Stimulated activated CD8-positive, alpha-beta memory T cell treated with anti-CD3 and anti-CD28 coated beads, Interleukin-7, amount 100 ng/mL, for 1 hour (primary cell): ENCODE measurements at places on chromosomes 6 and 20.

DNA sequence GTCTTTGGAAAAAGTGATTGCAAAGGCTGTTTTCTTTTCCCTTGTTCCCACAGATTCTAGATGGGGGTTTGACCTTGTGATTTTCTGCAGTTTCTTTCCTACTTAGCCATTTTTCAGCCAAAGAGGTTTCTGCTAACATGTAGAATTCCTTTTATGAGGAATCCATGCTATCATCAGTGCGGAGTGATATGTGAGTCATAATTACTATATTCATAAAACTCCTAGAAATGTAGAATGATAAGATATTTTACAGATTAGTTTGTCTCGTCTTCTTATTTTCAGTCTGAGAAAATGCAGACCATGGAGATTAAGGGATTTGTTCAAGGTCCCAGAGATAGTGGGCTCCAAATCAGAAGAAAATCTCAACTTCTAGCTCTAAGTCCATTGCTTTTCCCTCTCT lies 98.6 kb downstream of the KCNQ5 start:
- DNase-seq: no peak

DNA sequence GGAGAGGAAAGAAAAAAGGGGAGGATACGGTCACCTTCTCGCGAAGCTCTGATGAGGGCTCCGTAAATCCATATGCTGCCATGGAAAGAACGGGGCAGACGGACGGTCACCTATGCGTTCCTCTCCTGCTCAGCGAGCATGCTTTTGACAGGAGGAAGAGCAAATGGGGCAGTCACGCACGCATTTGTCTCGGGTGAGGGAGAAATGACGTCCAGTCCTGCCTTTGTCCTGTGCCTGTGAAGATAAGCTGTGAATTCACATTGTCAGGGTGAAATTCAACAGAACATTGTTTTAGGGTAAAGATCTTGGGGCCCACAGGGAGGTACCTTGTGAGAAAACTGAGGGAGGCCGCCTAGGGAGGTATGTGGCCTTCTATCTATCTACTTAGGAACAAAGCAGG lies 83.8 kb downstream of the IRF4 start:
- no peak for DNase-seq

DNA sequence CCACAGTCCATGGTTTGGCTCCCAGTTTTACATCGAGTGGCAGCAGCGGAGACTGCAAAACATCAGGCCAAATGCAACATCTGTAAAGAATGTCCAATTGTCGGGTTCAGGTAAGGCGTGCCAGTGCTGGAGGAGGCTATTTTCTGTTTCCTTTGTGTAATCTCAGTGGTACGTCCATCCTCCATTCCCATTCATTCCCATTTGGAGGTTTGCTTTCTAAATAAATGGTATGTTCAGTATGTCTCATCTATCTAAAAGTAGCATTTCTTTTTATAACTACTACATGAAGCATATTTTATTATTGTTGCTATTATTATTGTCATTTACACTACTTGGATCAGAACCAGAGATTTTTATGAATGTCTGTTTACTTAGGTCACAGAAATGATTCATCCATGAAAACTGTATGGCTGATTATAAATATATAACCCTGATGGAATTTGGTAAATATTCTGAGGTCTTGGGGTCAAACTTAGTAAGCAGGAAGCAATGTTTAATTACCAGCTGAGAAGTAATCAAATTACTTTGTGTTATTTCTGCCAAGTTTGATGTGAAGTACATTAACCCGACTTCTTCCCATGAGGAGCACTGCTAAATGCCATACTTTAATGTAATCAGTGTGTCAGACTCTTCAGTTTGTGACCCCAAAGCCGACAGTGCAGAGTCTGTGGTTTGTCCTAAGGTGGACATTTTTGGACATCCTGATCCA lies 512.9 kb downstream of the UTRN start:
- DNase-seq: no peak

- no peak for DNase-seq
These were observed 62.0 kb upstream of the BCLAF1 start for GRCh38 chr6:136351518-136352110.

GRCh38 chr20:1334761-1335160 lies 5.8 kb upstream of the SDCBP2 start:
- no peak for DNase-seq

DNA sequence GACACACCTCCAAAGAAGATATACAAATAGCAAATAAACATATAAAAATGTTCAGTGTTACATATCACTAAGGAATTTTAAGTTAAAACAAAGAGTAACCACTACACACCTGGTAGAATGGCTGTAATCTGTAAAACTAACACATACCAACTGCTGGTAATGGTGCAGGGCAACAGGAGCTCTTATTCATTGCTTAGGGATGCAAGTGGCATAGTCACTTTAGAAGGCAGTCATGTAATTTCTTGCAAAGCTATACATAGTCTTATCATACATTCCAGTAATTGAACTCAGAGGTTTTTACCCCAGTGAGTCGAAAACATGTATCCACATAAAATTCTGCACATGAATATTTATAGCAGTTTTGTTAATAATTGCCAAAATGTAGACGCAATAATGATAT lies 906.8 kb upstream of the CITED2 start:
- no peak for DNase-seq

DNA sequence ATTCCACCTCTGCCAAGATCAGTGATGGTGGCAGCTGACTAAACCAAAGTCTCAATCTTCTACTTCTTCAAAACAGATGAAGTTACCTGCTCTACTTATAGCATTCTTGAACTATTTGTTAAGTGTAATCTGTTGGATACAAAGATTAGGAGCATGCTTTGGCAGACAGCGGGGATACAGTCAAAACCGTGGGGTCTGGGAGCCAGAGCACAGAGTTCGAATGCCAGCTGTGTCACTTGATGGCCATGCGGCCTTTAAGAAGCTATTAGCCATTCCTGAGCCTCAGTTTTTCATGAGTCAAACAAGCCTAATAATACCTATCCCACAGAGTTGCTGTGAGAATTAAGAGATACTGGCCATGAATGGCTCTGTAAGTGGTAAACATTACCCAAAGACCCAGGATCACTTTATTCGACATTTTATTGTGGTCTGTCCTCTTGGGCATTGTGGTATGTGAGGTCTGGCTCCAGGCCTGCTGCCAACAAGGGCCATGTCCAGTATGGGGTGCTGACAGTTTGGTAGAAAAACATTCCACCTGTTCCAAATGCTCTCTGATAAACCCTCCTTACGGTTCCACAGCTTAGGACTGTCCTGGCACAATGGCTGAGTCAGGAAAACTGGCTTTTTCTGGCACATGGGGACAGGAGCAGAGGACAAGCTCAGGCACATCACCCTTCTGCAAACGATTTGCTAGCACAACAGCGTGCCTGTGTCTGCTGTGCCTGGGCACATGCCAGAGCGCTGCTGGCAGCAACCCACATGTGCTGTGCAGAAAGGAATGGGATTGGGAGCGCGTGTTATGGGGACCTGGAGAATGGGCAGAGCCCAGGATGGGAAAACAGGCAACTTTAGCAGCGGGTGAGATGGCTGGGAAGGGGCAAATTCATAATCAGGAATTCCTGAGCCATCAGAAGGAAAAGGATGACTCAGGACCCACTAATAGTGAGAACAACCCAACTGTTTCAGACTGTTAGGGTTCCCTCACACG lies 15.7 kb upstream of the FAM83C start:
- DNase-seq: no peak

GRCh38 chr6:314377-314776 lies 22.1 kb downstream of the DUSP22 start:
- no peak for DNase-seq

DNA sequence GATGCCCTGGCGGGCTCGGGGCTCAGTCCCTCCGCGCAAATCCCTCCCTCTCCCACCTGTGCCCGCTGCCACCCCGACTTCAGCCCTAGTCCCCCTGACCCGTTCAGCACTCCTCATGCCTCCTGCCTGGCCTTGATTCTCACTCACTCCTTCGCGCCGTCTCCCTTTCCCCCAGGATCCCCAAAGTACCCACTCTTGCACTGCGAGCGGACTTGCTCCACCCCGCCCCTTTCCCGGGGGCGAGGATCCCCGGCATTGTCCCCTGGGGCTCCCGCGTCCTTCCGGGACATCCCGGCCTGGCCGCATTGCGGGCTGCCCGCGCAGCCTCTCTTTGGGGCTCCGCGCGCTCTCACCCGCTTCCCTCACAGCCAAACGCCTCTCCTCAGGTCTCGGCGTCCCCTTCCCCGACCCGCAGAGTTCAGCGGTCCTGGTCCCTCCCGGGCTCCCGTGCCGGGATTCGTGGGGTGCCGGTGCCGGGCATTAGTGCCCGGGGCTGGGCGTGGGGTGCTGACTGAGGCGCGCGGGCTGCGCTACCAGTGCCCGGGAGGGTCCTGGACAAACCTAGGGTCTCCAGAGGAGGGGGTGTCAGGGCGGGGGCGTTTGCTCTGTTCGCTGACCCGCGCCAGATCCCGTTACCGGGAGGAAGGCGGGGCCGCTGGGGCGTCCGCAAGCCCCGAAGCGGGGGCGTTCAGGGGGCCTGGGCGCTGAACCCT lies 45.5 kb upstream of the SUPT3H start:
- DNase-seq: no peak

DNA sequence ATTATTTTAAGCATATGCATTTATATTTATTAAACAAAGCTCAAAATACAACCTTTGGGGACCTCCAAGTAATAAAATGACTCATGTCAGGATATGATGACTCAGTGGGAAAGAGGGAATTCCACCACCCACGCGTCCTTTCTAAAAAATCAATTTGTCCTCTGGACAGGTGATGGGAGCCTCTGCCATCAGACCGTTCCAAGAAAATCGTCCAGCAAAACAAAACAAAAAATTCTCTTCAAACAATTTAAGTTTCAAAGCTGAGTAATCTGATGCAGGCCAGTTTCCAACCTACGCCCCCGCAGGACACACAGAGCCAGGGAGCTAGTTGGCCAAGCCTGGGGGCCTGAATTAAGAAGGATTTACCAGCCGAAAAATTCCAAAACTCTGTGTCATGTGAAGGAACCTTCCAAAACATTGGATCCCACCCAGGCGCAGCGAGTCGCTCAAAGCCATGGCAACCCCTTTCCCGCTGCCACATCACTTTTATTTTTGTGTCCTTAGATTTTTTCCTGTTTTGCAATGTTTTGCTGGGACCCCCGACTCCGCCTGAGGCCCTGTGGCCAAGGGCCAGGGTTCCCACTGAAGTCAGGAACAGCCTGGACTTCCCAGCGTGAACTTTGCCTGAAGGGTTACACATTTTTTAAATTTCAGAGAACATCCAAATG lies 95.3 kb downstream of the NFATC2 start:
- DNase-seq: no peak

GRCh38 chr6:10598084-10598960 lies 77.2 kb downstream of the GCNT2 start:
- no peak for DNase-seq

- no peak for DNase-seq
These were observed 681.4 kb downstream of the TENT5A start for GRCh38 chr6:81071121-81071520.

GRCh38 chr6:92110403-92110802 lies 1309.0 kb downstream of the EPHA7 start:
- DNase-seq: no peak

DNA sequence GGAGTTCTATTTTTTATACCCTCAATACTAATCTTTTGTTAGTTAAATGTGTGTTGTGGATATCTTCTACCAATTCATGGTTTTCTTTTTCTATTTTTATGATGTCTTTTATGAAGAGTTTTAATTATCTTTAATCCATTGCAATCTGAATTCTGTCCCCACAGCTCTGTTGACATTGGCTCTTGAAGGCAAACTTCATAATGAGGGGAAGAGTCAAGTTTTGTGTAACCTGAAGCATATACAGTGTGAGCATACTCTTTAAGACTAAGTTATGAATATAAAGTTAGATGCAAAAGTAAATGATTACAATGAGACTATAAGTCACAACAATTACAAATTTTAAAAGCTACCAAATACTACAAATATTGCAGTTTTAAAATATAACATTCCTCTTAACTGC lies 34.2 kb downstream of the RNF217 start:
- no peak for DNase-seq

- DNase-seq: no peak
These were observed 343.5 kb downstream of the TAF4 start for GRCh38 chr20:61722146-61722678.

DNA sequence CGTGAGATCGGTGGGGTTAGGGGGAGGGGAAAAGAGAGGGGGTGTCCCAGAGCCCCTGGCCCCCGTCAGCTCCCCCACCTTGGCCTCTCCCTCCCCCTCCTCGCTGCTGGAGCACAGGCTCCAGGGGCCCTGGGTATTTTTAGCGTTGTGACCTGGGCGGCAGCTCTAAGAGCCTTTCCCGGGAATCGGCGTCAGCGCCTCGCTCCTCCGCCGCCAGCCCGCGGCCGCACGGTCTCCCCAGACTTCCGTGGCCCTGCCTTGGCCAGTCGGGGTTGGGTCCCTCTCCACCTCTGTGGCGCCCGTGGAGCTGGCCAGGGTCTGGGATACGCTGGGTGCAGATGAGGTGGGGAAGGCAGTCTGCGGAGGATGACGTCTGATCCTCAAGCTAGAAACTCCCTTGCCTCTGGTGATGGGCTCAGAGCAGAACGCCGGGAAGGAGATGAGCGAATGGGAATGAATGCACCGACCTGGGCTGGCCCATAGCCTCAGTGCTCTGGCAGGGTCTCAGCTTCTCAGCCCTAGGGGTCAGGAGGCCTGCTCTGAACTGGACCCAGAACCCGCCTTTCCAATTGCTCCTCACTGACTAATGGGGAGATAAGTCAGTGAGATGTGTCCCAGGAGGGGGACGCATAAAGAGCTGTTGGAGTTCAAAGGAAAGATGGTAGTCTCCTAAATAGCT lies 883 bp upstream of the DBNDD2 start:
- DNase-seq: no peak

DNA sequence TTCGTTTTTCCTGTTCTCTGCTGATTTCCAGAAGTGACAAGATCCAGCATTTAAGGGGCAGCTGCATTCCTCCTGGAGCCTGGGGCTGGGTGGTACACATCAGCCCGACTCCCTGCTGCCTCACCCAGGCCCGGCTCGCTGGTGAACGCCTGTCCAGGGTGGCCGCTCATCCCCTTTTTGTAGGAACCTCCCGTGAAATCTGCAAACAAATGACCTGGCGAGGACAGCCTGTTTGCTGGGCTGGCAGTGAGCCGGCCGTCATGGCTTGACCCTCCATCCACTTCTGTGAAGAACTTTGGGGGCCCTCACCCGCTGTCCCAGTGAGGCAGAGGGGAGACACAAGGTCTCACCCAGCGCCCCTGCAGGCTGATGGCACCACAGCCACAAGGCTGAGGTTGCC lies 39.0 kb downstream of the PYGB start:
- no peak for DNase-seq

GRCh38 chr6:80333342-80333741 lies 226.9 kb downstream of the BCKDHB start:
- DNase-seq: no peak

DNA sequence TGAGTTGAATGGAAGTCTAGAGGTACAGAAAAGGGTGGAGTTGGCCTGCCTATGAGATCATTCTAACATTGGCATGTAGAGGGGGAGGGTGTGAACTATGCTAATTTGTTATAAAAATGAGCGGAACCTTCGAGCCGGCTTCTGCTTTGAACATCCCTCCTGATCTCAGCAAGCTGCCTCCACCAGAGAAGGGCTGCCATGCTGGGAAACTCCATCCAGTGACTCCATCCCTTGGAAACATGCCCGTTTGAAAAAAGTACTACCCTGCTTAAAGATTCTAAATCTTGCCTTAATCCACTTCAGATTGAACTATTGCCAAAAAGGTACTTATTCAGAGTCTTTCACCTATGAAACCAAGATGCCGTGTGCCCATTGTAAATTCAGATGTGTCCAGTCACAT lies 43.6 kb upstream of the TMEM170B start:
- DNase-seq: no peak
